ENCODE measurements at places on chromosomes 2 and 18.

DNA sequence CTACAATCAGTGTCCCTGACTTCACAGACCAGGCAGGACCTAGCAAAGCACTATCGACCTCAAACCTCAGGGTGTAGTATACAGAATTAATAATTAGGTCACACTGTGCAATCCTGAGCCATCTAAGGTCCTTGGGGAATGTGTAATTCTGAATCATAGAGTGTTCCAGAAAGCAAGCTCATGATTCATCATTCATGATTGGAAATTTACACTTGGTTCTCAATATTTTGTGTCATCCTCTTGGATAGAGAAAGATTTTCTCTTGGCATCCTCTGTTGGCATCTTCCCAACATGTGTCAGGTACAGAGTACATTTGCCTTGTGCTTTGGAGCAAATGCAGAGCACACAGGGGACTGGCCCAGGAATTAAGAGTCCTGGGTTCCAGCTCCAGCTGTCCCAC lies 245.0 kb upstream of the NT5C1B start:
- DNase-seq: peak; percentile 19

GRCh38 chr2:122100756-122101155 lies 345.3 kb downstream of the TSN start:
- DNase-seq: no peak

DNA sequence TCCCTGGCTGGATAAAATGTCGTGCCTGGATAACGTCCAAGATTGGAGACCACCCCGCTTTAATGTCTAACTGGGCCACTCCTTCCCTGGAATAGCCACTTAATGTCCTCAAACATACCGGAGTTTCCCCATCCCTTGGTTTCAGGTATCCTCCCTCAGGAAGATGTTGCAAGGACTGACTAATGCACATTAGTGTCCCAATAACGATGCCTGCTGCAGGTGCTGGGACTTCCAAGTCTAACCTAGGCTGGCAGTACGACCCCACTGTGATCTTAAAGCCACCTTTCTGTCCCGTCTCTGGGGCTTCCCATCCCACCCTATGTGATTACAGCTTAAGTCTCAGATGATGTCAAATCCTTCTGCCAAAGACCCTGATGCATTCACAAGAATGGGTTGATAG lies 1.1 kb upstream of the ATP6V1C2 start:
- no peak for DNase-seq

- DNase-seq: no peak
Measured at GRCh38 chr2:132449868-132450267, 33.3 kb downstream of the GPR39 start.

DNA sequence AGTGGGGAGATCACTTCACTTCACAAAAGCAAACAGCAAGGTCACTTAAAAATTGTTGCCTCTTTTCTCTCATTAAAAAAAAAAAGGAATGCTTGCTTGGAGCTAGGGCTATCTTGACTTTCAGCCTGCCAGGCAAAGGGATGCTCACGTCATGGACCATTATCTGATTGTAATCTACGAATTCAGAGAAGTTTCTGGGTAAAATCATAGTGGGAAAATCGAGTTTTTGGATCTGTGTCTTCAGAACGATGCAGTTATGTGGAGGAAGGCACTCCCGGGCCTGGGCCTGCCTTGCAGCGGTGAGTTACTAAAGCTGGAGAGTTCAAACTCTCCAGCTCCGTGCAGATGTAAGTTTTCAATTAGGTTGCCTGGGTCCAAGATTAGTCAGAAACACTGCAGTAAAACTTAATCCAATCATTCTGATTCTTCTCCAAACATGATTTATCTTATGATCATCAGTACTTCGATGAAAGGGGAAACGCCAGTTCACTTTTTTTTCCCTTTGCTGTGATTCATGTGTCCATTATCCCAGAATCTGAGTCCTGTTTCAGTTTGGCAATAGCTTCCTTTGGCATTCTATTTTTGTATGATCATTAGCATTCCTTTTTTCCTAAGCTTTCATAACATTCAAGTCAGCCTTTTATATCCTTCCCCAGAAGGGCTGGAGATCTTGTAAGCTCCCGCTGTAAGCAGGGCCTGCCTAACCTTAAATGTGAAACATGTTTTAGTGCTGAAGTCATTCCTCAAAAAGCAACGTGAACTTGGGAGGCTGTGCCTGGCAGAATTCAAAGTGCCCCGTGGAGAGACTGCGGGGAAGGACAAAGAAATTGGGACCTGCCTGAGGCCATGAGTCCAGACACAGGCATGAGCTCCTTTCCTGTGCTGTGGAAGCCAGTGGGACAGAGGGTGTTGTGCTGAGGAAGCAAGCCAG lies 119.3 kb upstream of the TWIST2 start:
- DNase-seq: peak; percentile 80
